ENCODE measurements at places on chromosomes 1 and 21.
A peak's percentile ranks its signal among the peaks of the same experiment; 100 is the strongest.

DNA sequence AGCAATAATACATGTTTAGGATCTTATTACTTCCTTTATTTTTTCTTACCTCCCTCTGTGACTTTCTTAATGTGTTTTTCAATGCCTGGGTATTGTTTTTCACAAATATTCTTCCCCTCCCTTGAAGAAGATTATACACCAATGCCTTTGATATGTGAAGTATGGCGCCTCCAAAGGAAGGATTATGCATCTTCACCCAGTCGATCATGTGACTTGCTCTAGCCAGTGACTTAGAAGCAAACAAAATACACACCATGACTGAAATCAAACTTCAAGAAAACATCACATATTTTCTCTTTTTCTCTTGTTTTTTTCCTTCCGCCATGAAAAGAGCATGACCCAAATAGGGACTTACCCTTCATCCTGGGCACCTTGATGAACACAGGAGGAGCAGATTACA is 297.1 kb downstream of the NCAM2 start:
- no peak for DNase-seq

- no peak for DNase-seq
Measured at GRCh38 chr1:168121401-168122011, 15.2 kb downstream of the GPR161 start.

DNA sequence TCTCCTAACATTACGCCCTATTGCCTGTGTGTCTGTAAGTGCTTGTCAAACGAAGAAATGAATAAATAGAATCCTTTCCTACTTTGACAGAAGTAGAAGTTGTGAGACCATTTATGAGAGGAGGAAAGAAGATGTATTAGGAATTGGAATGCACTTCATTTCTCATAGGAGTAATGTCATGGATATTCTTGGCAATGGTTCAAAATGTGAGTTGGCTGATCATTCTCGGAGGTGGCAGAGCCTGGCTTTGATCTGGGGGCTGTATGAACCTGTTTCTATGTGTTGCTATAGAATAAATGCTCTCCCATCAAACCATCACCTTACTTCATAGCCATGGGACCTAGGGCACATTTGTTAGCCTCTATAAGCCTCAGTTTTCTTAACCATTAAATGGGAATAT is 10.1 kb upstream of the SERBP1 start:
- DNase-seq: no peak

- DNase-seq: no peak
Measured at GRCh38 chr1:42211224-42211623, 46.7 kb upstream of the GUCA2A start.

DNA sequence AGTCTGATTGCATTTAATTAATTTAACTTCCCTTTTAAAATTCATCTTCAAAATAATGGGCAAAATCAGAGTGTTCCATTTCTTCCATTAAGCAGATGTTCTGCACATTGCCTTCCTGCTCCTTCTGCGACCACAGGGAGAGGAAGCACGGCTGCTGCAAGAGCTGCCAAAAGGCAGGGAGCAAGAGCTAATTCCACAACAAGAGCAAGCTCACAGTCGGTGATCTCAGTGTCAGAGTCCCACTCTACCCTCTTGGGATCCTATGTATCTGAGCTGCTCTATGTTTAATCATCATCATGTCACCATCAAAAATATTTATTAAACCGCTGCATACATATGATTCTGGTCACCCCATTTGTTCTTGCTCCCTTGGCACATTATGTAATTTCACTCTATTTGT is 255.3 kb upstream of the CAMK1G start:
- DNase-seq: no peak

- no peak for DNase-seq
Measured at GRCh38 chr1:58618303-58618702, 41.3 kb upstream of the TACSTD2 start.

DNA sequence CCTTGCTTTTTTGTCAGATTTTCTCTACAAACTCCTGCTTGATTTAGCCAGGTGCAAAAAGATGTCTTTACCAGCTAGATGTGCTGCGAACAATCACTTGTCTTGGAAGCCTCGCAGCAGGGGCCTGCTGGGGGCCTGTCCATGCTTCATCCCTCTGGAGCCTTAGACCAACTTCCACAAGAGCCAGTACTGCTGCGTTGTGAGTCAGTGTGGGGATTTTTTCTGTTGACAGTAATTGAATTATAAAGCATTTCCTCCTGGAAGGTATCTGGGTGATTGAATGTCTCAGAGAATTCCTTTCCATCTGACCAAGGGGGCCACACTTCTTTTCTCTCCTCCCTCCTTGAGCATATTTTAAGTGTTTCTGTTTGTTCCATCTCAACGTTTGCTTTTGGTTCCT is 40.4 kb upstream of the LDLRAP1 start:
- no peak for DNase-seq

- peak; percentile 47 for DNase-seq
Measured at GRCh38 chr1:234621657-234622335, 11.8 kb upstream of the IRF2BP2 start.

DNA sequence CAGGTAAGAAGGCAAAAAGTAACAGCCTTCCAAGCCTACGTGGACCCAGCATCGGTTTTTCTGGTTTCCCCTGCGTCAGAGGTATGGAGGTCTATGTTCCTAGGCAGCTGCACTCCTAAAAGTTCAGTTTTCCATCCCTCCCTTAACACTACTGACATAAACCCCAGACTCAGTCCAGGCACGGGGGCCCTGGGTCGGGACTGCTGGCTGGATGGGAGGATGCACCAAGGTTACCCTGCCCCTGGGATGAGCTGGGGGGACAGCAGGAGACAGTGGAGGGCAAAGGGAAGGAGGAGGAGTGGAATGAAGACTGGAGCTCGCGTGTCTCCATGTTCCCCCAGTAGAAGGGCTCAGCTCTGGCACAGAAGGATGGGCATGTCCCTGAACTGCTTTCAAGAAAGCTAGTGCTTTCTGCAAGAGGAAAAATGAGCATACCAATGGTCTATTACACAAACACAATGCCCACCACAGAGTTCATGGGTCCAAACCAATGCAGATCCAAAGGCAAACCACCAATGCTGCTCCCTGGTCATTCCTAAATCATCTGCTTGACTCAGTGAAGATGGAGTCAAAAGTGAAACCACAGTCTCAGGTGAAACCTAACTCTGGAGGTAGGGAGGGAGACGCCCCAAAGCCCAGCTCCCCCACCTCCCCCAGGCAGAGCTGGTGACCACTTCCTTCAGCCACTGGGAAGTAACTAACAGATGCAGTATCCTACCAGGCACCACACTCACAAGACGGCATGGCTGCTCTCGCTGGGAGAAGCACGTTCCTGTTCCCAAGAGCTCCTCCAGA is 54.9 kb downstream of the CD46 start:
- no peak for DNase-seq

- no peak for DNase-seq
Measured at GRCh38 chr21:38621132-38621531, 122.9 kb upstream of the ERG start.

DNA sequence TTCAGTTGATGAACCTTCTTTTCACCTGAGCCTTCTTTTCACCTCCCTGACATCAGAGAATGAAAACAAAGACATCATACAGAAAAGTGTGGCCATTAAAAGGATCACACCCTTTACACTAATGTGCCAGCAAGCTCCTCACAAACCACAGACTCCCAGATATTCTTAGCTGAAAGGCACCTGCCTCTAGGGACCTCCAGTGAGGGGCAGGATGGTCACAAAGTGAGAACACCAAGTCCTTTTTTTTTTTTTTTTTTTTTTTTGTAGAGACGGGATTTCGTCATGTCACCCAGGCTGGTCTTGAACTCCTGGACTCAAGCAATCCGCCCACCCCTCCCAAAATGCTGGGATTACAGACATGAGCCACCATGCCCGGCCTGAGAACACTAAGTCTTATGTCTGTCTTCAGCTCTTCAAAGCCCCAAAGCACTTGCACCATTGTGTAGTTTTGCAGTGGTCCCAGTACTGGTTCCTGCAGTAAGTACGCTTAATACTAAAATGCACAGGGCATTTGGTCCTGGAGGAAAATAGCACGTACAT is 58.2 kb upstream of the LBR start:
- DNase-seq: no peak

GRCh38 chr1:99996951-99997350 is 27.2 kb downstream of the SLC35A3 start:
- DNase-seq: no peak

DNA sequence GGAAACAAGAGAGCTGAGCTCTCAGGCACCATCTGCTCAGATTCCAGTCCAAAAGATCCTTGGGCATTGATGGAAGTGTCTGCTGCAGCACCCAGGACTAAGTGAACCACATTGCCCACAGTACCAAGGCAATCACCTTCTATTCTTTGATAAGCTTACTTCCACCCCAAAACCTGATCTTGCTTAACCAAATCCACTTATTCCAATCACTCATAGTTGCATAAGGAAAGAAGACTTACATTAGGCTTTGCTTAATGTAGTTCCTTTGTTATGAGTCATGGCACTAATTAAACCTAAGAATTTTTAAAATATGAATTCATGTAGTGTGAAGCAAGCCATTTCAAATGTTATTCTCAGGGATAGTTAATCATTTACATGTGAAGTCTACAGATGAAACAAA is 84.5 kb downstream of the UCHL5 start:
- DNase-seq: no peak

GRCh38 chr1:182281541-182281940 is 110.0 kb downstream of the GLUL start:
- DNase-seq: no peak

- no peak for DNase-seq
Measured at GRCh38 chr1:161787355-161787754, 21.2 kb downstream of the ATF6 start.

DNA sequence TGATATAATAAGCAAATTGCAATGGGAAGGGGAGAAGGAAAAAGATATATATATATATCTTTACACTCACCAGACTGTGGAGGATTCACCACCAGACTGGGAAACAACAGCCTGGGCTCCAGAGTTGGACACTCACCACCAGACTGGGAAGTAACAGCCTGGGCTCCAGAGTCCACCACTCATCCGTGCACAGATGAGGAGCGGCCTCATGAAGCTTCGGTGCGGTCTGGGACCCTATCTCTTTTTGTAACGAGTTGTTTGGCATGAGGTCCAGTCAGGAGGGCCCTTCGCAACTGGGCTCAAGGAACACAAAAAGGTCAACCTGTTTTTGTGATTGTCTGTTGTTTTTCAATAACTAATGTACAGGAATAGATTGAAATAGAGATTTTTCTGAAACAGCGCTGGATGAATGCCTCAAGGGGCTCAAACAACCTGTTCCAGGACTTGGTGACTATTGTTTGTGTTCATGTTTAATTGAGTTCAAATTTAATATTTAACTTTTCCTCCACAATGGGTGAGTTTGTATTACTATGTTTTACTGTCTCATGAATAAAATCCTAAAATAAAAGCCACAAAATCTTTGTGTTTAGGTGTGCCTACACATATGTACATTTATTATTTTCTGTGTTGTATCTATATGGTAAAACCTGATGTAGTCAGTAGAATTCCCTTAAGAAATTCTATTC is 40.1 kb downstream of the S100A10 start:
- no peak for DNase-seq

- DNase-seq: no peak
Measured at GRCh38 chr21:39611551-39612190, 1.1 kb upstream of the B3GALT5 start.

GRCh38 chr1:155322953-155323728 is 2.4 kb downstream of the RUSC1 start:
- peak; percentile 87 for DNase-seq
